Stimulated activated CD8-positive, alpha-beta memory T cell treated with anti-CD3 and anti-CD28 coated beads, Interleukin-7, amount 100 ng/mL, for 1 hour (primary cell): ENCODE measurements at places on chromosomes 7 and 10.

DNA sequence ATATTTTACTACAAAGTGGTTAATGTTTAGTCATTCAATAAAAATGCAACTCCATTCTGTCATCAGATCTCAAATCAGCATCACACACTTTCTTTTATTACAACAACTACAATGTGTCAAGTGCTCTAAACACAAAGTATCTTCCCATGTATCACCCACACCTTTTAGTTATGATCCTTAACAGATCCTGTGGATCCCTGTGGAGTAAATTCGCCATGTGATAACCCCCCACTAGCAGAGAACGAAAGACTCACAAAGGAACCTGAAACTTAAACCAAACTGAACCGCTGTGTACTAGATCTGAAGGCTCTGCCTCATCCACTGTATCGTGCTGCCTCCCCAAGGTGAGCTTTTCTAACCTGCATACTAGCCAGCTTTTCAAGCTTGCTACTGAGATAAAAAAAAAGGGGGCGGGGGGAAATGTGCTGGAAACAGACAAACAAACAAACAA is 1.7 kb downstream of the DPY19L1 start:
- DNase-seq = no peak

GRCh38 chr7:135364206-135364605 is 130.6 kb downstream of the STRA8 start:
- no peak for DNase-seq

DNA sequence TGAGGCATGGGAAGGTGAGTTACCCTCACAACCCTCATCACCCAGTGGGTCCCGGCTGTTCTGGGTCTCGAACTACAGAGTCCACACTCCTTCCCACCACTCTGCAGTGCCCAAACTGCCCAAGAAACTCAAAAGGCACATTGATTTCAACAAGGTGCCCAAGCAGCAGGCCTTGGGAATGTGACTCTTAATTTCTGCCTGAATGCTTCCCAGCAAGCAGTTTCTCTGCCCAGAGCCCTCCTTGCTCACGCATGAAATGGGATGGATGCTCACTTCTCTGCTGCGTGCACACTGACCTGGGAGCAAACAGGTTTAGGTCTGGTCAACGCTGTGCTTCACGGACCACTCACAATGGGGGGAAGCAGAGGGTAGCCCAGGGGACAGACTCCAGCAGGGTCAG is 77.9 kb downstream of the GRB10 start:
- DNase-seq = no peak

GRCh38 chr7:80785276-80785675 is 133.6 kb downstream of the SEMA3C start:
- DNase-seq = no peak

DNA sequence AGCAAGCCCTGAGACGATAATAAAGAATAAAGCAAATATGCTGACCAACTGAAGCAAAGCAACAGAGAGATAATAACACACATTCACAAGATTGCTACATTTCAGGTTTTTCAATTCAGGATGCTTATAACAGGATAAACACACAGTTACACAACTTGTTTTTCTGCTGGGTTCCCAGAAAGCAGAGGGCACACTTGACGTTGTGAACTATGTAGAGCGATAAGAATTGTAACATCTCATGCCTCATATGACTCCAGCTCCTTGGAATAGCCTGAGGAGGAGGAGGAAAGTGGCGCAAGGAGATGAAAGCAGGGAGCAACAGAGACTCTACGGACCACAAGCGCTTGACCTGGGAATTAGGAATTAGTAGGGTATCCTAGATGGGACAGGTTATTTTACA is 201.7 kb downstream of the SKAP2 start:
- no peak for DNase-seq
